HT1080 (cell line): ENCODE measurements at places on chromosomes 7 and 10. TPM values are rescaled to one million over a fixed set of nuclear protein-coding genes. Genes with fewer than 3 reads are reported as not detected.
A peak's percentile ranks its signal among the peaks of the same experiment; 100 is the strongest.

DNA sequence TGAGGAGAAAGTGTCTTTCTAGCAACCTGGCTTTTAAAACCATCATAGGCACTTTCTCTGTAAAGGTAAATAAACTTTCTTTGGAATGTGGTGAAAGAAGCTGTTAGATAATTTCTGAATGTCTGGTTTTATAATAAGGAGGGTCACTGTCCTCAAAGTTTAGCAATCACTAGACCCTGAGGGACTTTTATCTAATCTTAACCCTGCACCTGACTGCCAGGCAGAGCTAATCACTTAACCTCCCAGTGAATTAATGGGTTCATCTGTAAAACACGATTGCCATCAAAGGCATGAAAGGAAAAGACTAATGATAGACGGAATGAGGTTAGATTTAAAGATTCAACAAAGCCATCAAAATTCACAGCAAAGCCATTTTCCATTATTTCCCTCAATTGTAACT lies 553.8 kb downstream of the GRM8 start:
- no peak for DNase-seq

The C10orf105 gene
- not detected in 2 replicates for total RNA-seq

- no peak for DNase-seq
These were observed 68.2 kb downstream of the LRMDA start for GRCh38 chr10:75499556-75500160.

The VIPR2 gene
- not detected in 2 replicates for total RNA-seq

DNA sequence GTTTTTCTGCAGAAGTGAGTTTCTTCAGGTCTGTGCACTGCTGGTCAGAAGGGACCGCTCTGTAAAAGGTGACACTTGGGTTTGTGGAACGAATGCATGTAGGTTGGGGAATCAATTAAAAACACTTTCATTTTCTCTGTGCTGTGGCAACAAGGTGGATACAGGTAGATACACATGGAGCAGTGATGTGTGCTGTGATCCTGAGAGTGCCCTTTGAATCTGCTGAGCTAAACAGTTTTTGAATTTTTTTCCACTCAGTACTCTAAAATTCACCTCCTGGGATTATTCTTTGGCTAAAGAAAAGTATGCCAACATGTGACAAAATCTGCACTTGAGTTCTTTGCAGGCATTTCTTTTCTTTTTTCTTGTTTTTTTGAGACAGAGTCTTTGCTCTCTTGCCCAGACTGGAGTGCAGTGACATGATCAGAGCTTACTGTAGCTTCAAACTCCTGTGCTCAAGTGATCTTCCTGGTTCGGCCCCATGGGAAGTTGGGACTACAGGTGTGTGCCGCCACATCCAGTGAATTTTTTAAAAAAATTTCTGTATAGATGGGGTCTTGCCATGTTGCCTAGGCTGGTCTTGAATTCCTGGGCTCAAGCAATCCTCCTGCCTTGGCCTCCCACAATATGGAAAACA lies 338.9 kb downstream of the EXOC4 start:
- no peak for DNase-seq

DNA sequence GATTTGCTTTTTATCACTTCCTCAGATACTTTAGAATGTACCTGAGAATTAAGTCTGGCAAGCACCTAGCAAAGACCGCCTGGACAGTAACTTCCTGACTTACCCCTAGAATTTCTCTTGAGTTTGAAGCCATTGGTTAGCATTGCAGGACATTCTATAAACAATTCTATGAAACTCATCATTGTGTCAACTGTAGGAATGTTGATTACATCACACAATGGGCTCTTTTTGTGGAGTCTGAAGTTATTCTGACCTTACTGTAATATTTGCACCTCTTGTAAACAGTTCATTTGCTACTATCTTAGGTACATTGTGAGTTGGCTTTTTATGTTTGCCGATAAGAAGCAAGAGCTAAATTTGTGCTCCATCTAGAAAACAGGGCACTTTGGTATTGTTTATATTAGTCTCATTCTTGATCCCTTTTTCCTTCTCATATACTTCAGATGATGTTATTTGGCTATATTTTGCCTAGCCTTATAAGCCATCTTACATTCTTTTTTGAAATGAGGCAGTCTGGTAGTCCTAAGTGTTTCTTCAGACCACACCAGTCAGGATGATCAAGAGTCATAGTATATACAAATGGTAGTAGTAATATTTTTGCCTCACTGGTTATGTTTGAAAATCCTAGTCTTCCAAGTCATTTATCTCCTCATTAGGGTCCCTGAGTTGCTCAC lies 52.4 kb downstream of the CASD1 start:
- DNase-seq, result peak; percentile 82

DNA sequence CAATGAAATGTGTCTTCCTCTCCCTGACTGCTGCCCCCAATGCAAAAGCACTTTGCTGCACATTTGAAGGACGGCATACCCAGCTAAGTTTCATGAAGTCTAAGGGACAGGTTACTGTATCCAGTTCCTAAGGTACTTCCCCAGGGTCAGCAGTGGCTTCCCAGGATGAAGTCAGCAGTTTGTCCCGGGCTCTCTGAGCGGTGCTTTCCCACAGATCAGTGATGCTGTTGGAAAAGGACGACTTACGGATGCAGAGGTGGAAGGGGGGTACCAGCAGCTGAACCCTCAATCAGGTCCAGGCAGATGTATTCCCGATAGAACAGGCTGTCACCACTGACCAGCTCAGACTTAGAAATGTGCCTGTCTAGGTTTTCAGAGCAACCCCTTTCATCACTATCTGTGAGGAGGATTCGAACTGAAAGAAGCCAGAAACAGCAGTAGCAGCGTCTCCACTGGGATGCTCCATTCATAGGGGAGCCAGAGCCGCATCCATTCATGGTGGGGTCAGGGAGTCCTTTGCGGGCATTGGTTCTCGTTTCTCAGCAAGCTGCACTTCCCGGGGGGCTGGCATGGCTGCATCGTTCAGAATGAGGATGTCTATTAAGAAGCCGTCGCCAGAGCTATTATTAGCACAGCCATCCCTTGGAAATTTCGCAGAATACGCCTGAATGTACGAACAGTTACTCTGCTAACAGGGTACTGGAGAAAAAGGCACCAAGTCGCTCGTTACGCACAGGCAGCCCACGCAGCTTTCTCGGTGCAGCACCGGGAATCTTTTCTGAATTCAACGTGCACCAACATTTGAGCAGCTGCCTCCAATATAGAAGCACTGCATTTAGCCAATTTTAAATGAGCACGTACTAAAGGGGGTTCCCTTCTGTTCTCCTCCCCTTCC lies 303.7 kb downstream of the PRPF18 start:
- no peak for DNase-seq

The ANK3 gene
- total RNA-seq, result 0.53 and 0.58 TPM in 2 replicates

DNA sequence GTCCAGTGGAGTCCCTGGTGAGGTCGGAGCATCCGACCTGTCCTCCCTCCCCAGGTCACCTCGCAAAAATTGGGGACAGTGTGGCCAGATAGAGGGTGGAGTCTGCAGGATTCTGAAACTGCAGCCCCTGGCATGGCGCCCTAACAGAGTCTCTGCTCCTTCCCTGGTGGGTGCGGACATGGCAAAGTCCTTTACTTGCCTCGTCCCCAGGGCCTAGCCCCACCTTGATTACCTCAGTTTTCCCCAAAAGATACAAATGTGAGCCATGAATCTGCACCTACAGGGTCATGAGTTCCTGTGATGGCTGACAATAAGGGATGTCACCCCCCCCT lies 47.7 kb downstream of the NPVF start:
- no peak for DNase-seq

DNA sequence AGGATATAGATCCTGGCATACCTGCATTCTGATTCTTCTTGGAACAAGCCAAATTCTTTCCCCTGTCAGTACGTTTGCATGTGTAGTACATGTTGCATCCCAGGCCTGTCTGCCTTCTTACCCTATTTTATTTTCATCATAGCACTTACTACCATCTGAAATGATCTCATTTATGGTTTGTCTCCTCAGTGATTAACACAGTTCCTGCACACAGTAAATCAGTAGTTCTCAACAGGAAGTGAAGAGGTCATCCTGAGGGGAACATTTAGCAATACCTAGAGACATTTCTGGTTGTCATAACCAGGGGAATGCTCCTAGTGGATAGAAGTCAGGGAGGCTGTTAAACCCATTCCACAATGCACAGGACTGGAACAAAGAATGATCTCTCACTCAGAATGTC lies 38.2 kb upstream of the SLC26A4 start:
- peak; percentile 81 for DNase-seq

DNA sequence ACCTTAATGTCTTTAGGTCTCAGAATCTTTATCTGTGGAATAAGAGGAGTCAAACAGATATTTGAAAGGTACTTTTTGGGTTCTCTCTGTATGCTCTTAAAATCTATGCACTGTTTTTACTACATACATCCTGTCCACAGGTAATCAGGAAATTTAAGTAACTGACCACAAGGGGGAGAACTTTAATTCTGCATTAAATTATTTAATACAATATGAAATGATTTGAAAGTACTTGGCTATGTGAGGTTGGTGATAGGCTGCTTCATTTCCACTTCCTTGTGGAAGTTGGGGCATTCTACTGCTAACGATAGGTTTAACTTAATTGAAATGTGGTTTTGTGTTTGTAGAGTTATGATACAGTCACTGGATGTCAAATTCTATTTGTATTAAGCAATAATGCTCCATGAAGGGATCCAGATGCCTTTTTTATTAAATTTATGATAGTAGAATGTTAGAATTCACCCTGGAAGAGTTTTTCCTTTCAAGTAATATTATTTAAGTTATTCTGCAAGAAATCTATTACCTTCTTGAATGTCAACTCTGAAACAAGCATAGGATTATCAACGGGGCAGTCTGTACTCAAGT lies 6.0 kb downstream of the TEX47 start:
- peak; percentile 10 for DNase-seq

DNA sequence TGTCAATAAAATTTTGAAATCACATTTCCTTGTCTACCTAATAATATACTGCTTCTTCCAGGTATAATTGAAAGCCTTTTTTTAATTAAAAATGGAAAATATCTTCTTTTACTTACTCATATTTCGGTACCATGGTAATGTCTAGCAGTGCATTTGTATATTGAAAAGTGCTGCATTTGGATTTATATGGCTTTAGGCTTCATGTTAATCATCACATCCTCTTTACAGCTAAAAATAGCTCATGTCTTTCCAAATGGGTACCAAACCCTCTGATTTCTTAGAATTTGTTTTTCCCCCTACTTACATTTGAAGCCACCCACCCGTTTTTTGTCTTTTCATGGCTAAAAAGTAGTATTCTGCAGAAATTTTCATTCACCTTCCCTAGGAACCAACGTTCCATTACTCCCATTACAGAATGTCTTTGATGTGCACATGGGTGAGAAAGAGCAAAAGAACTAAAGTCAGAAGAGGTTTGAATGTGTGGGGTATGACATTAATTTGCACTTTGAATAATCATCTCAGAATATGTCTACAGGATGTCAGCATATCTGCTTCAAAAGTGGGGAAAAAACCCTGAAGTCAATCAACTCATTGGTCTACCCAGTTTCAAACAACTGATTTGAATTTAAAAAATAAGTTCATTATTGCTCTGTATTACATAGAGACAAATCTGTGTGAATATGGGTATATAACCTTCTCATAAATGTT lies 935.9 kb downstream of the GATA3 start:
- no peak for DNase-seq

GRCh38 chr10:87578842-87579401 lies 74.2 kb downstream of the MINPP1 start:
- peak; percentile 24 for DNase-seq

GRCh38 chr10:121862042-121862441 lies 65.8 kb downstream of the ATE1 start:
- DNase-seq, result no peak

DNA sequence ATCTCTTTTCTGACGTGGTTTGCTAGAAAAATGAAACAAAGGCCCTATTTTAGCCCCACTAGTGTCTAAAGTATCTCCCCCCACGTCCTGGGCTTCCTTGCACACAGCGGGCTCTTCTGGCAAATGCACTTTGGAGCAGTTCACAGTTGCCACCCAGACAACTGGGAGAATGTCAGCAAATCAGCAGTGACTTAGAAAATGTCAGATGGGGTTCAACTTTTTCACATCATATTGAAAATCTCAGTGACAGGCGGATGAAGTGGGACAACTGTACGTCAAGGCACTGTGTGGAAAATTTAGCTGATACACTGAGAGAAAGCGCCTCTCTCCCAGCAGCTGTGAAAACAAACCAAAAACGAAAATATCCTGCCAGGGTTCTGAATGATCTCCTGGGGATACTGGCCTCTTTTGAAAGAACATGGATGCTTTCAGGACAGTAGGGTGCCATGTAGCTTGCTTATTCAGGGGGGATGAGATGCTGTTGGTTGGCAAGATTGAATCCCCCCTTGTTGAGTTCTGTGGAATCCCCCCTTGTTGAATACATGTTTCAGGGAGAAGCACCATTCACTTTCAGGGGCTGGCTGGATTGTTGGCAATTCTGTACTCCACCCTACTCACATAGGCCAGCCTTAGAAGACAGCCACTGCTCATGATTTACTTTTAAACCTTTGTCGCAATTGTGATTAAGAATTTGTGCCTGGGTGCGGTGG lies 372.8 kb upstream of the CELF2 start:
- no peak for DNase-seq

The ZNF804B gene
- total RNA-seq, result not detected in 2 replicates

DNA sequence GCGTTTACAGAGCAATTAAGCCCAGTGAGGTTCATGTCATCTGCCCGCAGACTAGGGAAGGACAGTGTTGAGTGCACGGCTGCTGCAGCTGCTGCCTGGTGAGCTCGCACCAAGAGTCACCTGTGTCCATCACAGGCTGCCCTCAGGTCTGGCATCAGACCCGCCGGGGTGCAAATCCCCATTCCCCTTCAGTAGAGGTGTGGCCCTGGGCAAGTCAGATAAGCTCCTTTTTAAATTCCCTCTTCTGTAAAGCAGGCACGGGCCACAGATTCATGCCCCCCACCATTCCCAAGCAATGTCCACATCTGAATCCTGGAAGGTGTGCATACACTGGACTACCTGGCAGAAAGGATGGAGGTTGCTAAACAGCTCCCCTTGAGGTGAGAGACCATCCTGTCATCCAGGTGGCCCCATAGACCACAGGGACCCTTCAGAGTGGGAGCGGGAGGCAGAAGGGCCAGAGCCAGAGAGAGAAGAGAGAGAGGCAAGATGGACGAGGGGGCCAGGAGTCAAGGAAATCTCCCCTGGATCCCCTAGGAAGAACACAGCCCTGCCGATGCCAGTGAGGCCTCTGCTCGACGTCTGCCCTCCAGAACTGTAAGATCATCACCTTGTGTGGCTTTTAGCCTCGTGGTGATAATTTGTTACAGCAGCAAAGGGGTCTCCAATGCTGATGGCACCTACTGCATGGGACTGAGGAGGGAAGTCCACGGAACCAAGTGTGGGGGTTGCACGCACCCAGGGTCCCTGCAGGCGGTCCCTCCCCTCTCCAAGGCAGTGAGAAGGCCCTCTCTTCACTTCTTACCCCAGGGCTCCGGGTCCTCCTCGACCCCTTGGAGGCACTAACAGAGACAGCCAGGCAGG lies 168.8 kb downstream of the TCERG1L start:
- DNase-seq, result no peak
